ENCODE measurements at places on chromosomes 1 and 21. TPM values are rescaled to one million over a fixed set of nuclear protein-coding genes. Genes with fewer than 3 reads are reported as not detected.

COL16A1 gene
- 2.8 TPM for total RNA-seq

NUF2 gene
- total RNA-seq, result 25.2 TPM

OPRD1 gene
- 0.07 TPM for total RNA-seq

FAM167B gene
- 0.45 TPM for total RNA-seq

CFAP298 gene
- 28.1 TPM for total RNA-seq

TFF2 gene
- not detected for total RNA-seq

BRDT gene
- total RNA-seq, result not detected

ACTL8 gene
- 1.7 TPM for total RNA-seq

VSIG8 gene
- total RNA-seq, result not detected

S100A6 gene
- 3,871 TPM for total RNA-seq

ANGPTL1 gene
- total RNA-seq, result not detected

RORC gene
- total RNA-seq, result 0.05 TPM

NFYC gene
- 37.3 TPM for total RNA-seq

METTL25B gene
- 22.7 TPM for total RNA-seq

OR2T29 gene
- total RNA-seq, result not detected

CLDN17 gene
- total RNA-seq, result not detected

CCDC185 gene
- total RNA-seq, result 0.03 TPM

TBX15 gene
- not detected for total RNA-seq

FAM177B gene
- not detected for total RNA-seq

SLC16A4 gene
- total RNA-seq, result 39.9 TPM

KLHDC8A gene
- 0.71 TPM for total RNA-seq

RNU1-3 gene
- total RNA-seq, result 4.3 TPM

VCAM1 gene
- 0.05 TPM for total RNA-seq

FAM151A gene
- total RNA-seq, result 0.26 TPM

UBASH3A gene
- 0.12 TPM for total RNA-seq

HLX gene
- total RNA-seq, result 5.0 TPM

FOXD3 gene
- 1.0 TPM for total RNA-seq

NPHS2 gene
- not detected for total RNA-seq

ARID1A gene
- total RNA-seq, result 40.4 TPM

TSPAN2 gene
- total RNA-seq, result 1.3 TPM

SLFNL1 gene
- 0.02 TPM for total RNA-seq

MYOG gene
- total RNA-seq, result not detected

CHRNB2 gene
- 0.32 TPM for total RNA-seq

LIPI gene
- not detected for total RNA-seq

NID1 gene
- 7.7 TPM for total RNA-seq

NHLH1 gene
- 0.40 TPM for total RNA-seq

ELAVL4 gene
- total RNA-seq, result not detected

S100A14 gene
- total RNA-seq, result 0.23 TPM

PRKCZ gene
- total RNA-seq, result 8.0 TPM

CLDN19 gene
- not detected for total RNA-seq
